ENCODE measurements at places on chromosomes 16 and 17.

DNA sequence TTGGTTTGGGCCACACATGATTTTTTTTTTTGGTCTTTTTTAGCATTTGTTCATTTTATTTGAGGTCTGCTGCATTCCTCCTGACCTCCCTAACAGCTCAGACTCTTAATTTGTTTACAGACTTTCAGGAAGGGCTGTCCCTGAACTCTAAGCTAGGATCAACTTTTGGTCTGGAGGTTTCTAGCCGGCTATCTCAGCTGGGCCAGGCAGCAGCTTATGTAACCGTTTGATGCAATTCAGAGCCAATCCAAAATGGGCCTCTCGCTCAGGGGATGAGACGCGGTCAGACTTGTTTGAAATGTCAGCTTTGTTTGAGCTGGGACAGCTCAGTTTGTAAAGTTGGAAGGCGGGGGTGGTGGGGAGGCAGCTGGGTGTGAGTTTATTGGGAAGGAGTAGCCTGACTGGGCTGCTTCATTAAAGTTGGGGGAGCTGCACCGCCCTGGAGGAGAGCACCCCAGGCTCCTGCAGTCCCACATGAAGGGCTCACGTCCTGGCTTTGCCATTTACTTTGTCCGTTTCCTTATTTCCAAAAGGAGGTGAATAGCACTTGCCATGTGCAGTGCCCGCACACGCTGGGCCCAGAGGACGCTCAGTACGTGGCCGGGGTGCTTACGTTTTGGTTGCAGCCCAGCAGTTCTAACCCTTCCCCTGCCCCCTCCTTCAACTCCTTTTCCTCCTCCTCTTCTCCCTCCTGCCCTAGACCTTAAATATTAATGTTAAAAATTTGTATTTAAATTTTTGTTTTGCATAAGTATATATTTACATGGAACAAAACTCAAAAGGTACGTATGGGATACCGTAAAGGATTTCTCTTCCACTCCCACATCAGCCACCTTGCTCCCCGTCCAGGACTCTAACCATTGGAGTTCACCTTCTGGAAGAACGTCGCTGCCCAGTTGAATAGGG, 121.2 kb downstream of the SNX29 start:
- DNase-seq, result no peak

DNA sequence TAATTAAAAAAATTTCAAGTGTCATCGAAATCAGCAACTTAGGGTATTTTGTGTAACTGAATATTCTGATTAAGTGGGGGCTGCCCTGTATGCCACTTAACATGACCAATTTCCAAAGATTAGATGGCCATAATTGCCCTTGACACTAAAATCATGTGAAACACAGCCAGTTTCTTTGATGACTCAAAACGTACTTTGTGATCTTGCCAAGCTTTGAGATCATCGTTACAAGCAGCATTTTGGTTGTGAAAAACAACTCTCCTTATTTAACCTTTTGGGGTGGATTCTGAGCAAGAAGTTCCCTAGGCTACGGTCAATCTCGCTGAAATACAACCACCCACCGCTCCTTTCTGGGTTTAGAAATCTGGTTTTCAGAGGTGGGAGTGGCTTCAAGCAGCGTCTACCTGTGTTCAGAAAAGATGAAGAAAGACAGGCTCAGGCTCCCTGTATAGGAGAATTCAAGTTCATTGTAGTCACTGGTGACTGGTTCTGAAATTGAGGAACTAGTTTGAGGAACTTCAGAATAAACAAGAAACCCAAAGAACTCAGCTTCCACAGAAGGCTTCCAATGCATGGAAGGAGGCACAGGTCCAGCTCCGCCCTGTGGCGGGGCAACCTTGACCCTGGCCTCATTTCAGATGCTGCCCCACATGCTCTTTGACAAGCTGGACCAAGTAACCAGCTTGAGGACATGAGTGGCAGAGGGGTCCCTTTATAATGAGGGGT, 9.4 kb downstream of the MAP3K14 start:
- no peak for DNase-seq

GRCh38 chr17:65925606-65926307, 266.2 kb downstream of the CEP112 start:
- no peak for DNase-seq

GRCh38 chr16:16005721-16006120, 56.3 kb downstream of the ABCC1 start:
- no peak for DNase-seq

DNA sequence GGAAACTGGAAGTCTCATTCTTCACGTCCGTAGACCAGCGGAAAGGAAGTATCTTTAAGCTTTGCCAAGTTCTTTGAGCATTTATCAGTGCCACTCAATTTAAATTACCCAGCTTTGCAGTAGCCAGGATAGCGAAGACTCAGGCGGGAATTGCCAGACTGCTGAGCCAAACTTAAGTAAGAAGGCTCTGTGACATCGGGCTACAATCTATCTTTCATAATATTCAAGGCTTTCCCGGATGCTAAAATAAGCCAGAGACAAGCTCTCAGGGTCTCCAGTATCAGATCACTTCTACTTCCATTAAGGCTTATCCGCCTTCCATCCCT, 436 bp upstream of the BRIP1 start:
- DNase-seq, result no peak

- no peak for DNase-seq
Observed at GRCh38 chr16:66811043-66811442, 9.7 kb upstream of the TERB1 start.
